ENCODE measurements at places on chromosomes 2 and 18.

GRCh38 chr18:44564922-44565321 lies 115.8 kb upstream of the SETBP1 start:
- DNase-seq = no peak

DNA sequence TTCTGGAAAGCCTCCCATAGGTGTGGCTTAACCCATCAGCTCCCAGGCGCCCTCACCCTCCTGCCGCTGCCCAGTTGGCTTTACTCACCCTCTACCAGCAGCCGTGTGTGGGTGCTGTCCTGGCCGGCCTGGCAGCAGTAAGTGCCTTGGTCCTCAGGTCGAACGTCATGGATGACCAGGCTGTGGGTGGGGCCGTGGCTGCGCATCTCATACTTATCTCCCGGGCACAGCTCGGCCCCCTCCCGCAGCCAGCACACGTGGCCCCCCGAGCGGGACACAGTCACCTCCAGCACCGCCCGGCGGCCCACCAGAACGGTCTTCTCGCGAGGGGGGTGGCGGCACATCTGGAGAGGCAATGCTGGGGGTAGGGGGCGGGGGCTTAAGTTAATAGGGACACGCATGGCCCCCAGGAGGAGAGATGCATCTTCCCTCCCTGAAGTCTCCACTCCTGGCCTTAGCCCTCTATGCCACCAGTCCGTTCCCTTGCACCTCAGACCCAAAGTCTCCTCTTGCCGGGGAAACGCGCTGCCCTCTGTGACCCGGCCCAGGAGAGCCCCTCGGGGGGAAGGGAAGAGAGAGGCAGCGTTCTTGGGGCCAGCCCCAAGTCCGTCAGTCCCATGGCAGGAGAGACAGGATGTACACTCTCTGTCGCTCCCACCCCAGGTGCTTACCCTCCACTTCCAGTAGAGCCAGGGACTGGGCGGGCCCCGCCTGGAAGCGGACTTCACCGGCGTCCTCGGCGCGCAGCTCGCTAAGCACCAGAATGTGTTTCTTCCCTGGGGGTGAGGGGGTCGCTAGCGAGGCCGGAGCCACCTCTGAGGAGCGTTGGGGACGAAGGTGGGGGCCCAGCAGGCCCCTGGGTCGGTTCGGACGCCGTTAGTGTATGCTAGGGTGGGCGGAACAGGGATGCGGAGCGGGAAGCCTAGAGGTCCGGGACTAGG lies 7.9 kb downstream of the TMEM198 start:
- DNase-seq = no peak

GRCh38 chr2:60567919-60568768 lies 14.7 kb upstream of the BCL11A start:
- no peak for DNase-seq

DNA sequence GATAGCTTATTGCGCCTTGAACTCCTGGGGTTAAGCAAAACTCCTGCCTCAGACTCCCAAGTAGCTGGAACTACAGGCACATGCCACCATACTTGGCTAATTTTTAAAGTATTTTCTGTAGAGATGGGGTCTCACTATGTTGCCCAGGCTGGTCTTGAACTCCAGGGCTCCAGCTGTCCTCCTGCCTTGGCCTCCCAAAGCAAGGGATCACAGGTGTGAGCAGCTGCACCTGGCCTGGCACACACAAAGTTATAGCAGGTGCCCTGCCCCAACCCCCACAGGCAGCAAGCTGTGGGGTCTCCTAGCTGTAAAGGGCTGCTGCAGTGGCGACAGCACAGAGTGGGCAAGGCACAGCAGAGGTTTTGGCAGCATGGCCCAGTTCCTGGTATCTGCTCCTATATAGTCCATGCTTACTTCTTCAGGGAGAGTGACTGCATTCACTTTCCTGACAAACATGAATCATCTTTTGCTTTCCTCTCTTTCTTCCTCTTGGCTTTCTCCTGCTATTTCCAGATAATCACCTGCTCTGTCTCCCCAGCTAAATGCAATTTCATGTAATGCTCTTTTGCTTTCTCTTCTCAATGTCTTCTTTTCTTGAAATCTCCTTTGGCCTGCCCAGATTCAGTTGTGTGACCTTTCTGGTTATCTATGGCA lies 27.3 kb upstream of the METAP1D start:
- DNase-seq = no peak

DNA sequence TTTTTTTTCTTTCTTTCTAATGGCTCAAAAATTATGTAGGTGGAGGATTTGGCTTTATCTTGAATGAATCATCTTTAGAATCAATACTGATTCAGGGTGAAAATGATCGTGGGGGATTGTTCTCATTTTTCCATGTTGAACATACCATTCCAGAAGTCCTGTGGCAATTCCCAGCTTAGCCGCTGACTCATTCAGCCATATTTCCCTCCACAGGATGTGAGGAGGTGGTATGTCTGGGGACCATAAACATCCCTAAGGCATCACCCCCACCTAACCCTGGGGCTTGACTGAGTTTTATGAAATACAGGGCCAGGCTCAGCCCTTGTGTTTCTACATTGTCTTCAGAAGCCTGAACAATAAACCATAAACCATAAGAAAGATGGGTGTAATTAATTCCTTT lies 92.7 kb upstream of the FN1 start:
- DNase-seq = no peak

DNA sequence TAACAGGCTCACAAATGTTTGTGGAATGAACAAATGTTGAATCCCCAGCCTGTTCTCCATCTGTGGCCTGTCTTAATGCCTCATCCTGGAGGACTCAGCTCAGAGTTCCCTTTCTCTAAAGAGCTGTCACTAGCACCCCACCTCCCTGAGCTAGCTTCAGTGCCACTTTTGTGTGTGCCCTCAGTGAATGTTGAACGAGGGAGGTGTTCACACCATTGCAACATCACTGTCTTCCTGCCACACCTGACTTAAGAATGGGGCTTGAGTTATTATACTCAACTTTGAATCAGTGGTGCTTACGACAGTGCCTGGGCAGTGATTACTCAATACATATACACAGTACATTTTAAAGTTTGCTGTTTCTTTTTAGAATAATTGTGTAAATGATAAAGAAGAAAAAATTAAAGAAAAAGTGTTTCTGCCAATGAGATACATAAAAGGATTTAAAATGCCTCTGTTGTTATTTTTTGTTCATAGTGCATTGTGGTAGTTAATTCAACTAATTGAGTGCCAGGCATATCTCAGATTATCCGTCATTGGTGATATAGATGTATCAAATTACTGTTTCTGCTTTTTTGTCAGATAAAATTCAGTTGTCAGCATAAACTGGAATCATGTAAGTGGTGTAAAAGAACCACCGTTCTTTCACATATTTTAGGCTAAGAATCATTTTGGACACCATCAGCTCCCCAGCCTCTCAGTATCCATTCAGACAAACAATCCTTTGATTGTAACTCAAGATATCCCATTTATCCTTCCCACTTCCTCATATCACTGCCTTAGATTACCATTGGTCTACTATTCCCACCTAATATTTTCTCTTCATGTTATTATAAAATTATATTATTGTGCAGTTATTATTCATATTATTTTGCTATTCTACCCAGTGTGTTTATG lies 304.7 kb downstream of the PTPRM start:
- no peak for DNase-seq

GRCh38 chr2:235467588-235467987 lies 26.3 kb upstream of the AGAP1 start:
- no peak for DNase-seq

- DNase-seq = no peak
Measured at GRCh38 chr2:241061275-241061674, 40.8 kb downstream of the MTERF4 start.

GRCh38 chr2:42905341-42906110 lies 113.1 kb upstream of the HAAO start:
- DNase-seq = no peak

DNA sequence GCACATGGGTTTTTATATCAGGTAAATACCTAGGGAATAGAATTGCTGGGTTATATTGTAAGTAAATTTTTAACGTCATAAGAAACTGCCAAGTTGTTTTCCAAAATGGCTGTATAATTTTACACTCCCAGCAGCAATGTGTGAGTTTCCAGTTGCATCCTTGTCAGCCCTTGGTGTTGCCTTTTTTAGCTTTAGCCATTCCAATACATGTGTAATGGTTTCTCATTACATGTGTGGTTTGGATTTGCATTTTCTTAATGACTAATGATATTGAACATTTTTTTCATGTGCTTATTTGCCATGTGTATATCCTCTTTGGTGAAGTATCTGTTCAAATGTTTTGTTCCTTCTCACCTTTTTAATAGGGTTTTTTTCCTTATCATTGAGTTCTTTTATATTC lies 70.8 kb downstream of the ABI2 start:
- DNase-seq = no peak

DNA sequence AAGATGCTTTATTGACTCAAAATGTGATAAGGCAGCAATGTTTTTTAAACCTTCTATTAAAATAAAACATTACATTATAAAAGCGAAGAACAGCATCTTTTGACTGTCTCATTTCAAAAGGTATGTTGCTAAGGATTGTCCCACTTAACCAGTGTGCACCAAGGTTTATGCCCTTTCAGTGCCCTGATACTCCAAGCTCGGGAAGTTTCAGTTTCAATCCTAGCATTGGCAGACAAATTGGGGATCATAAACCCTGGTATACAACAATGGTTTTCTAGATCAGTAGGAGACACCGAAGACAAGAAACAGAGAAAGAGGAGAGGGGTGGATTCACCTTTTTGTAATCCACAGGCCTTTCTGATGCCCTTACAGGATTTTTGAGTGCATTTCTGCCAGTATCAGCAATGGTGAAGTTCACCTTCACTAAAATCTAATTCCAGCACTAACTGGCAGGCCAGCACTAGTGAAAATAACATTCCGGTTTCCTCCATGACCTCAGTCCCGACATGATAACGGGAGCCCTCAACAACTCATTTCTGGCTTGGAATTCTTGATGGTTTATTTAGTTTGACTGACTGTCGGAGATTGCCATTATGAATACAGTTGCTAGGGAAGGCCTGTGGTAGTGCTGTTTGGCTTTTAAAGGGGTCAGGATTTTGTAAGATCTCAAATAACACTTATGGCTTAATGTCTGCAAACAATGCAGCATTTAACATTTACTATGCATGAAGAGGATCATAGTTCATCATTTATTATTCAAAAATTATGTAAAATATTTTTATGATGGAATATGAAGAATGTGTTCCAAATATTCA lies 33.3 kb upstream of the FIGN start:
- DNase-seq = no peak

- no peak for DNase-seq
Measured at GRCh38 chr2:239619369-239619768, 218.5 kb upstream of the HDAC4 start.

- no peak for DNase-seq
Measured at GRCh38 chr2:148764815-148765214, 110.2 kb upstream of the KIF5C start.

DNA sequence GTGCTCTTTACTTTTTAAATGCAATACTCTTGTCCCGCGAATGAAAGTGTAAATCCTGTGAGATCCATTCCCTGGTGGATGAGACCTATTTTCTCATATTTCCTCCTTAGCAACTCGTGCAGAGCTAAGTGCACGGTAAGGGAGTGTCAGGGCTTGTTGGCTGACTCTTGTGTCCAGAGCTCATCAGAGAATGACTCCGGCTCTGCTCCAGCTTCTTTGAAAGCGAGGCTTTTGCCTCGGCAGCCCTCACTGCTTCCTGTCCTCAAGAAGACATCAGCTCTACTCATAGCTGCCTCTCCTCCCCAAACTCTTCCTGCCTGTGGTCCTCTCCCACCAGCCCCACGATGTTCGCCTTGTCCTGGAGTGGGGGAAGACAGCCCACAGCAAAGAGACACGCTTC lies 70.7 kb downstream of the LIPG start:
- DNase-seq = no peak

GRCh38 chr2:36966370-36967235 lies at the start of gene STRN:
Gene STRN, minus strand, starts transcription at chr2:36966536. Its CDS starts 73 bp downstream, at chr2:36966463.
- DNase-seq = peak; percentile 100
